ENCODE measurements at places on chromosomes 5 and 9.

GRCh38 chr5:15533129-15533893, 33.3 kb downstream of the FBXL7 start:
- no peak for DNase-seq

GRCh38 chr5:179265514-179266290, 79.6 kb downstream of the ADAMTS2 start:
- no peak for DNase-seq

DNA sequence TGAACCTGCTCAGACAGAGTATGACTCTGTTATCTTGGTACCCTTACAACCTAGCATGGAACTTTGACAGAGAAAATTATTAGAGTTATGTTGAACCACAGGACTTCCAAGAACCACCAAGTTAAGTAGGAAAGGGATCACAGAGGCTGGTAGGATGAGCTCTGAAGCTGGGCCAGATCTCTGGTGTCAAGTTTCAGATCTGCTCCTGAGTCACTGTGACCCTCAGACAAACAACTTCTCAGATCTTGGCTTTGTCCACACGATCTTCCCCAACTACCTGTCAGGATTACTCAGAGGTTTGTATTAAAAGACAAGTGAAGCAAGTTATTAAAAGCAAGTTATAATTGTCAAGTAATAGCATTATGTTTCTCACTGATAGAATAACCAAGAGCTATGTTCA, 189.0 kb downstream of the SEC61B start:
- DNase-seq, result no peak

DNA sequence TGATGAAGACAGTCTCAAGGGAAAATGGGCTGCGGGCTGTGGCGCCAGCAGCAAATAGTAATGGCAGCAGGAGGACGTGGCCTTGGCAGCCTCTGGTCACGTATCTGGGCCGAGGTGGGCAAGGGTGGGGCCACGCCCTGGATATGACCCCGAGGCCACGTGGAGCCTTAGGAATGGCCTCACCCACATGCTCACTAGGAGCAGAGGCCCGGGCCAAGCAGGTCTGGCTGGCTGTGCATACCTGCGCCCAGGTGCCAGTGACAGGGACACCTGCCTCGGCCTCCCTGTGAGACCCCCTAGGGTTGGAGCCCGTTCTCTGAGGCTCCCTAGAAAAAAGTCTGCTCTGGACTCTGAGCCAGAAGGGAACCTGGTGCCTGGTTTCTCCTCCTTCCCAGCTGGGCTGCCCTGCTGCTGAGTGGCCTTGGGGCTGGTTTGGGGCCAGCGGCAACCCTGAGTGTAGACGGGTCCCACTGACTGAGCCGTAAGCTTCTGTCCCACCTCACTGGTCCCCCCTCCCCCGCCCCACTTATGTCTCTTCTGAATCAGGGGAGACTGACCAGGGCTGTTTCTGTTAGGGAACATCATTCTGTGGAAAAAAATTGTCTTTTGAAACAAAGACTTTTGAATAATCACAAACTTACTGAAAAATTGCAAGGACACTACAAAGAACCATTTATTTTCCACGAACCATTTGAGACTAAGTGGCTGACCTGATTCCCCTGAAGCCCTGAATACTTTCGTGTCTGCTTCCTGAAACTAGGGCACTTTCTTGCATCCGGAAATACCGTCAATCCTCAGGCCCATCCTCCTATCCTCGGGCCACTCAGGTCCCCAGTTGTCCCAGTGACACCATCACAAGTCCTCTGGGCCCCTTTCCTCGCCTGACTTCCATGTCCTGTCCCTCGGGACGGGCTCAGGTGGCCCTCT, 60.8 kb downstream of the WNK2 start:
- DNase-seq, result no peak

GRCh38 chr5:131575660-131576227, 59.3 kb downstream of the RAPGEF6 start:
- DNase-seq, result no peak

- DNase-seq, result no peak
Measured at GRCh38 chr5:58937031-58937681, 354.3 kb downstream of the RAB3C start.

DNA sequence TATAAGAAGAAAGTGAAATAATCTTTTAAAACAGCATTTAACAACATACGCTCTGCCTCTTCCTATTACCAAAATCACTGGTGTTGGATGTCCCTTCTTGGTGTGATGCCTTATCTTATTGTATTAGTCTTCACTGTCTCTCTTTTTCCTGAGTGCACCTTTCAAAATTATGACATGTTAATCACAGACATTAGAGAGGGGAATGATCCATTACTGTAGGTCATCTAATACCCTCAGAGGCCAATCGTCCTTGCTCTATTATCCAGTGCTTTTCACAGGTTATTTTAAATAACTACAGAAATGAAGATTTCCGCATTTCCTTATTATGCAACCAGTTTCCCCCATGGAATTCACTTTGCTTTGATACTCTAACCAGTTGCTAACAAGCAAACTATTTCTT, 1292.7 kb downstream of the MAT2B start:
- DNase-seq, result no peak

- DNase-seq, result no peak
Measured at GRCh38 chr5:54426209-54426608, 29.3 kb upstream of the HSPB3 start.

GRCh38 chr9:18982262-18982620, 50.8 kb downstream of the SAXO1 start:
- no peak for DNase-seq

DNA sequence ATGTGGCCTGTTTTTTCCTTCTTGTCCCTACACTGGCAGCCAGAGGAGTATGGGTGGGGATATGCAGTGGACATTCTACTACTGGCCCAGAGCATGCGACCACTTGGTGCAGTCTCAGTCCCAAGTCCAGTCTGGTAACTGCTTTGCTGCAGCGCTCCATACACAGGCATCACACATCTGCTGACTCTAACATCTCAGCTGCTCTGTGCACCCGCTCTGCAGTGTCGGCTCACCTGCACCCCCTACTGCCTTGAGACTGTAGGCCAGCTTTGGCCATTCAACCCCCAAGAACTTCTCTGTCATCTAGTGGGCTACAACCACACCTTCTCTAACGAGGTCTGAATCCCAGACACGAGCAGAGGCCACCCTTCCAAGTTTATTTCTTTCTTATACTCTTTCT, 46.4 kb upstream of the SLCO6A1 start:
- DNase-seq, result peak; percentile 2

GRCh38 chr5:168872246-168872645, 293.1 kb upstream of the PANK3 start:
- no peak for DNase-seq

DNA sequence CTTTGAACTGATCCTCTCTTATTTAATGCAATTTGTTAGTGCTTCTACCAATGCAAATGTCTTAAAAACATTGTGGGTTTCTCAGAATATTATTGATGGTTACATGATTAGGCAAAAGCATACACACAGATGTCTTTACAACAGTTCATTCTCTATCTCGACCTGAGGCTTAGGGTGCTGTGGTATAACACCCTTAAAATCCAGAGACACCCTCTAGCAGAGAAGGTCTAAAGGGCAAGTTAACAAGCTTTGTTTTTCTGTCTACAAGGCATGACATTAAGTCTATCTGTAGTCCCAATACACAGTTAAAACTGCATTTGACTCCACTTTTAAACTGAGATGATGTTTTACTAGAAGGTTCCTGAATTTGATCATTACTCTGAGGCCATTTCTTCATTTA, 518.7 kb upstream of the MEF2C start:
- DNase-seq, result no peak

GRCh38 chr5:145510769-145511168, 324.4 kb downstream of the PRELID2 start:
- DNase-seq, result no peak

DNA sequence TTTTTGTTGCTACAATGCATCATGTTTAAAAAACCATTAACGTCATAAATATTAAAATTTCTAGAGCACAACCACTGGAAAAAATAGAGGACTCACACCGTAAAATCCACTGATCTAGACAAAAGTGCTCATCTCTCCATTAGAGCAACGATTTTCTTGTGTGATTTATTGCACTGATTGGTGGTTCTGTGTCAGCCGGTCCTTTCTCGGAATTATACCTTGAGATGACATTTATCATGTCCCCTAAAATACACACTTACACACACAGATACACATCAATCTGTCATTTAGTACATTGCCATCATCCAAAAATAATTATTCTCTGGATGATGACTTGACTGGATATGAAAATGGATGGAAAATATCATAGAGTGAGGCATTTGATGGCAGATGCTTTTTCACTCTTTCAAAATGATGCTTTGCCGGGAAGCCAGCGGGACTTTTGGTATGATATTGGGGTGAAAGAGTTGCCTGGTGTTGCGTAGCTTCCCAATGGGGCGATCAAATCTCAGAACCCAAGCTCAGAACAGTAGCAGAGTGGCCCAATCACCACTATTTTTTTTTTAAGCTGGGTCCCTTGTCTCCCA, 226.6 kb downstream of the GAS1 start:
- no peak for DNase-seq

- no peak for DNase-seq
Measured at GRCh38 chr9:24011009-24011717, 185.1 kb upstream of the ELAVL2 start.

DNA sequence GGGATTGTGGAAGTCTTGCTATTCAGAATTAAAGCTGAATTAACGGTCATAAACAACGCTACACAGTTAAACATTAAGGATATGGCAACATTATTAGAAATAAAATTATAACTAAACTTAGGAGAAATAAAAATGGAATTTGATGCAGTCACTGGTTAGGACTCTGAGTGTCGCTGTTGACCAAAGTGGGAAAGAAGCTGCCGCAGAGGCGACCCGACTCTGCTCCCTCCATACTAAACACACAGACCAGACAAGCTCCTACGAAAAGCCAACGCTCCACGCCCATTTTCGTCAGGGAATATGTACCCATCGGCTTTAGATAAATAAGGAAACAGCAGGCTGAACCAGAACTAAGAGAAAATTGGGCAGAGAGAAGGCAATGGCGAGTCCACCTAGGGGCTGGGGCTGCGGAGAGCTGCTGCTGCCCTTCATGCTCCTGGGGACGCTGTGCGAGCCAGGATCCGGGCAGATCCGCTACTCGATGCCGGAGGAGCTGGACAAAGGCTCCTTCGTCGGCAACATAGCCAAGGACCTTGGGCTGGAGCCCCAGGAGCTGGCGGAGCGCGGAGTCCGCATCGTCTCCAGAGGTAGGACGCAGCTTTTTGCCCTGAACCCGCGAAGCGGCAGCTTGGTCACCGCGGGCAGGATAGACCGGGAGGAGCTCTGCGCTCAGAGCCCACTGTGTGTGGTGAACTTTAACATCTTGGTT, at the start of gene PCDHGA5:
TSS of gene PCDHGA5 (plus strand) at position 211 of the 709 bp plus-strand sequence. CDS start at position 380, 169 bp downstream.
- no peak for DNase-seq

GRCh38 chr5:109823597-109823996, 133.9 kb downstream of the MAN2A1 start:
- no peak for DNase-seq

DNA sequence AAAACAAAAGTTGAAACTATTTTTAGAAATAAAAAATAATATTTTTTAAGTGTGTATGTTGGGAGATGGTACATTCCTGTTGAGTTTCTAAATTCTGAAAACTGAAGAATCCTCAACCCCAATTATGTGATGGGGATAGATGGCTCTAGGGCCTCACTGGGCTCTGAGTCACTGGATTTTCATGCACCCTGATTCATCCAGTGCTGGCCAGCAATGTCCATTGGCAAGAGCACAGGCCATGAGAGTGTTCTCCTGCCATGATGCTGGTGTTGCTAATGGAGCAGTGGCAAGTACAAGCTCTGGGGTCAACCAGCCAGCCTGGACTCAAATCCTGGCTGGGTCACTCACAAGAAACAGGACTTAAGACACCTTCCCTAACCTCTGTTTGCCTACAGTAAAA, 23.3 kb downstream of the SMIM23 start:
- no peak for DNase-seq

DNA sequence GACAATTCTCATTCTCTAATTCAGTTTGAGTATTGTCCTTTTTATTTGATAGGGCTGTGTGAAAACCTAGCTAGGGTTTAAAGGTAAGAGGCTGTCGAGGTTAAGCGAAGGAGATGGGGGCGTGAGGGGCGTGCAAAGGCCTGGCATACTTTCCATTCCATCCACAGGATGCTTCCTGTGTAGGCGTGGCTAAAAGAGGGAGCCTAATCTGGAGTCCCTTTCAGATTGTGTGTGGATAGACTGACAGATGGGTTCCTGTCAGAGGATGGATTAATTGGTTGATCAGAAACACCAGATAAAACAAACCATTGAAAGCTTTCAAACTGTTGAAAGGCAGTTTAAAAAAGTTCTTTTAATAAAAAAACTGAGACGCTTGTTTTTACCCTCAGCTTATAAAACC, 1.1 kb upstream of the ELL2 start:
- DNase-seq, result peak; percentile 30

GRCh38 chr5:175336781-175337180, 107.2 kb downstream of the DRD1 start:
- no peak for DNase-seq

DNA sequence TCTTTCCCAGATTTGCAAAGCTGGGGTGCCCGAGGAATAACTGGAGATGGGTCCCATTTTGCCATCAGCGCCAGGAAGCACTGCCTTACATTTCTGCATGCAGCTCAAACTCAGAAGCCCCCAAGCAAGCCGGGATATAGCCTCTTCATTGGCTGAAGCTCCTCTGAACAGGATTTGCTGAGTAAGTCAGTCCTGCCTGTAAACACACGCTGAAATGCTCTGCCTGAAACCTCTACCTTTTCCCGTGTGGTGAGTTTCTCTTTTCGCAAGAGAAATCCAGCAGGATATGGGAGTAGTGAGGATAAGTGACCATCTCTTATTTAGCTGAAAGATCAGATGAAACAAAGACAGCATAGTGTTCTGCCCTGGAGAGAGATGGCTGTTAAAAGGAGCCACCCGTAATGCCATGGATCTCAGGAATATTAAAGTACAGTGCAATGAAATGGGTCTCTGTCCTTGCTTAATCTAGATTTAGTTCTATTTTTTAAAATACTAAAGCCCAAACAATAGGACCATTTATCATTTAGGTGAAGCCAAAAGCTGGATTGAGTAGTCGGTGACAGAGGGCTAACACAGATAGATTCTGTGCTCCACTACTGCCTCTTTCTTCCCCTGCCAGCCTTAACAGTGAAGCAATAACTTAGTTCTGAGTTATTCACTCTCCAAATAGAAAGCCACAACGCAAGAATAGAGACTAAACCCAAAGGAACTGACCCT, 177.5 kb upstream of the PPP2R2B start:
- no peak for DNase-seq

DNA sequence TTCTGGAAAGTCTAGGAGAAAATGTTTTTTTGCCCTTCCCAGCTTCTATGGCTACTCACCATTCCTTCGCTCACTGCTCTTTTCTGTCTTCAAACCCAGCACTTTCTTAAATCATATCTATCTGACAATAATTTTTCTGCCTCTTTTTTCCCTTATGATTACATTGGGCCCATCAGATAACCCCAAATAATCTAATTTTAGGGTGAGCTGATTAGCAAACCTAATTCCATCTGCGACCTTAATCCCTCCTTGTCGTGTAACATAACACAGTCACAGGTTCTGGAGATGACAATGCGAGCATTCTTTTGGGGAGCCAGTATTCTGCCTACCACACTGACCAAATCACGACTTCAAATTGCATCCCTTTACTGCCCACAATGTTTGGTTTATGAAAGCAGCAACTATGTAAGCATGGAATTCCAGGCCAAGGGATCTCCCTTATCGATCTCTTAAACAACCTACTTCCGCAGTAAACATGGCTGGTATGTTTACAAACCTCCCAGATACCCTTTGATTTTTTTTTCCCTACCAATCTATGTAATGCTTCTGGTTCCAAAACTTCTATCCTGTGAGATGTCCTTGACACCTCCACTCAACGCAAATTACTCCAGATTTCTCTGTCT, 2122.2 kb downstream of the MAT2B start:
- DNase-seq, result no peak

GRCh38 chr9:136201609-136202453, 3.1 kb downstream of the LHX3 start:
- DNase-seq, result no peak

All from stimulated activated CD4-positive, alpha-beta T cell treated with anti-CD3 and anti-CD28 coated beads, Interleukin-15, amount 100 ng/mL, for 24 hours (primary cell).